ENCODE measurements at places on chromosomes 2 and 18.

DNA sequence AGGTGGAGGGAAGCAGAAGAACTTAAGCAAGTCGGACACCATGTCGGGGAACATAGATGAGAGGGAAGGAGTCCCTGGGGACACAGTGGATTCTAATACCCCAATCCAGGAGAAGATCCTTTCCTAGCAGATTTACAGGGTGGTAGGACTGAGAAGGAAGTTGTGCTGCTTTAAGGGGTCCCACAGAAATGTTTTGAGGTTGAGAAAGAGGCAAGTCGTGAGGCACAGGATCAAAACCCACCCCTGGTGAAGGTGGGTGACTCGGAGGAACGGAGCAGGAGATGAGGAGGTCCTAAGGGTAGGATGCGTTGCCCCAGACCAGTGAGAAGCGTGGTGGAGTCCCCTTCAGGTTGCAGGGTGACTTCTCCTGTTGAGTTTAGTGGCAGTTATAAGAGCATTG is 32.7 kb downstream of the DCDC2C start:
- no peak overlapping the region for H3K4me3 ChIP-seq
- no peaks in the 10 kb centered on the region for H3K36me3 ChIP-seq
- no peaks in the 10 kb centered on the region for H3K27me3 ChIP-seq

- H3K4me3 ChIP-seq = no peak overlapping the region
- DNase-seq = no peak
- no peaks in the 10 kb centered on the region for H3K27me3 ChIP-seq
- no peaks in the 10 kb centered on the region for H3K36me3 ChIP-seq
- H3K4me1 ChIP-seq = peaks cover 26% of the 10 kb centered on the region
Measured at GRCh38 chr2:232700154-232700553, 3.0 kb downstream of the GIGYF2 start.

GRCh38 chr2:25788457-25788856 is 89.8 kb downstream of the ASXL2 start:
- no peak for DNase-seq
- H3K36me3 ChIP-seq = no peaks in the 10 kb centered on the region
- no peak overlapping the region for H3K27ac ChIP-seq
- no peaks in the 10 kb centered on the region for H3K27me3 ChIP-seq
- H3K4me1 ChIP-seq = no peaks in the 10 kb centered on the region

- peak; percentile 44 for DNase-seq
- H3K4me3 ChIP-seq = no peak overlapping the region
- H3K27me3 ChIP-seq = no peaks in the 10 kb centered on the region
- H3K36me3 ChIP-seq = no peaks in the 10 kb centered on the region
Measured at GRCh38 chr18:58529714-58530354, 99.1 kb downstream of the ALPK2 start.

GRCh38 chr2:241772063-241772499 is 4.5 kb upstream of the GAL3ST2 start:
- no peak for DNase-seq
- no peaks in the 10 kb centered on the region for H3K36me3 ChIP-seq
- H3K27me3 ChIP-seq = no peaks in the 10 kb centered on the region
- peaks cover 10% of the 10 kb centered on the region for H3K4me1 ChIP-seq
- H3K27ac ChIP-seq = no peak overlapping the region
- H3K4me3 ChIP-seq = no peak overlapping the region
